ENCODE measurements at places on chromosomes 6 and 20.

DNA sequence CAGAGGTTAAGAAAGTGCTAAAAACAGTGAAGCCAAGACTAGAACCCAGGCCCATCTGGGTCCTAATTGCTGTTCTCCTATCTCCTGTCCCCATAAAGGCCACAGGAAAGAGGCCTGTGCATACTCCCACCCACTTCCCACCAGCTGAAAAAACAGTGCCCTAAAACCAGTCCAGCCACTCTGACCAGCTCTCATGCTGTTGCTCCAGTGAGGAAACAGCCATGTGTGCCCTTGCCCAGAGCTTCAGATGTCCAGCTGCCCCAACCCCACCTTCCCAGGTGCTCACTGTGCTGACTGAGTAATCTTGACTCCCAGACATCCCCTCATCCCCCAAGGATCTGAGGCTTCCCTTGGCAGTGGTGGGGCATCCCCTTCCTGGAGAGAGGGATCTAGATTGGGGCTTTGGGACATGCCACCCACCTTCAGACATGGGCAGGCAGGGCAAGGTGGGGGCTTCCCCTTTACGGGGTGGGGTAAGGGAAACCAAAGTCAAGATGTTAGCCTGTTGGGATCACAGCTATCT is 28.7 kb downstream of the KCNK5 start:
- DNase-seq, result no peak

DNA sequence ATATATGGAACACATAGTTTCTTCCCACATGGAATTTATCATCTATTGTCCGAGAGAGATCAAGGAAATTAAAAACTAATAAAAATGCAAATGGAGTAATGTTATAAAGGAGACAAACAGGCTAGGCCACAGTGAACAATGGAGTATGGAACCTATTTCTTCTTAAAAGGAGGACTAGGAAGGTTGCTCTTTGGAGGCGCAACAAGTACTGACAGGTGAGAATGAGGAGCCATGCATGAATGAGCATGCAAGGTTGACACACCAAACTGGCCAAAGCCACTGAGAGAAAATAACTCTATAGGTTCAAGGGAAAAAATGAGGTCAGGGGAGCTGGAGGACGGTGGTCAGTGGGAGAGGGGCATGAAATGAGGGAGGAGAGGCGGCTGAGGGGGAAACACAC is 40.9 kb downstream of the PSMB1 start:
- DNase-seq, result no peak

GRCh38 chr6:15014958-15015357 is 230.9 kb upstream of the JARID2 start:
- DNase-seq, result no peak

DNA sequence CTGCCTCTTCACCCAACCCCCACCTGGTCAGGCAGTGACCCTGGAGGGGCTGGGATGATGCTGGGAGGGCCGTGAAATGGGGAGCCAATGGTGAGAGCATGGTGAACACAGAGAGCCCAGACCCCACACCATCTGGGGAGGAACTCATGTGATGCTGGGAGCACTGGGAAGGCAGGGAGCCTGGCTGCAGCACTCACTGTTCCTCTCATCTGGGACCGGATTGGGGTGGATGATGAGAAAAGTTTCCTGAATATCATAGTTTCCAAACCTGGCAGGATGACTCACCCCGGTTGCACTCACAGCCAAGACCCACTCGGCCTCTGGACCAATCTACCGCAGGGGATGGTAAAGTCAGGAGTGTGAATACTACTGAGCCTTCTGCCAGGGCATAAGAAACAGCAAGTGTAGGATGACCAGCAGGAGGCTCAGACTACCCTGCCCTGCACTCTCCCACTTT is 21.8 kb downstream of the ULBP1 start:
- no peak for DNase-seq

DNA sequence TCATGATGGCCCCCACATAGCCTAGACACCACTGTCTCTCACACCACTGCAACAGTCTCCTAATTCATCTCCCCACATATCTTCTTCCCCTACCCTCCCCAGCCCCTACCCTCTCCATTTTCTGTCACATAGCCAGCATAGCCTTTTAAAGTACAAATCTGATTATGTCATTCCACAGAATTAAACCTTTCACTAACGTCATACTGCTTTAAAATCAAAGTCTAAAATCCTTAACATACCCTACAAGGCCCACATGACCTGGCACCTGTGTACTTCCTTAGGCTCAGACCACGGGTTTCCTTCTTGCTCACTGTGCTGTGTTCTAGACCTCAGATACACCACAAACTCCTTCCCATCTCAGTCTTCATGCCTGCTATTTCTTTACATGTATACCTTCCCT is 5.9 kb downstream of the OSTM1 start:
- no peak for DNase-seq

DNA sequence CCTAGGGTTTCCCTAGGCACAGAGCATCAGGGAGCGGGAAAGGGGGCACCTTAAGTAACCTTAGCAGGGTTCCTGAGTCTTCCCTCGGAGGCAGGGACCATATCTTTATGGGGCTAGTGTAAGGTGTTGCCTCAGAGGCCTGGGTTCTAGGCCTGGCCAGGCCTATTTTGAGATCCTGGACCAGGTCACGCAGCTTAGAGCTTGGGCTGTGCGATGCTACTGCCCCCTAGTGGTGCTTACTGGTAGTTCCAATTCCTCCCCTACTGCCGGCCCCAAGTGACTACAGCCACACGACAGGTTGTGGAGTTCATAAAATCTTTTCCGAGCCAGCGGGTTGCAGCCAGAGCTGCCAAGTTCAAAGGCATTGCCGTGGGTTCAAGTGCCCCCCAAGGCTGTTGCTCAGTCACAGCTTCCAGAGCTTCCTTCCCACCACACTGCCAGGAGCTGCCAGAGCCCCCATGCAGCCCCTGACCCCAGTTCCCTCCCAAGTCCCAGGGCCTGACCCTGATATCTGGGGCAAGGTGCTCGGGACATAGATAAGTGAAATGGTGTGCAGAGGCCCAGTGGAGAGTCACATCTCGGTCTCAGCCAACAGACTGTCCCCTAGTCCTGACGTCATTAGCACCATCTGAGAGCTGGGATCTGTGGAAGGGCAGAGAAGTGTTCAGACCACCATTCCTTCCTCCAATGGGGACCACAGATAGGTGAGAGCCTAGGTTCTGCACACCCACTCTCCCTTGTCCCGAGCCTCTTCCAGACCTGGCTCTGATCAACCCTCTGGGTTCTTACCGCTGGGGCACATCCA is 3.3 kb downstream of the LRRC73 start:
- peak; percentile 54 for DNase-seq

GRCh38 chr20:63224412-63225081 is 8.6 kb upstream of the YTHDF1 start:
- DNase-seq, result no peak

DNA sequence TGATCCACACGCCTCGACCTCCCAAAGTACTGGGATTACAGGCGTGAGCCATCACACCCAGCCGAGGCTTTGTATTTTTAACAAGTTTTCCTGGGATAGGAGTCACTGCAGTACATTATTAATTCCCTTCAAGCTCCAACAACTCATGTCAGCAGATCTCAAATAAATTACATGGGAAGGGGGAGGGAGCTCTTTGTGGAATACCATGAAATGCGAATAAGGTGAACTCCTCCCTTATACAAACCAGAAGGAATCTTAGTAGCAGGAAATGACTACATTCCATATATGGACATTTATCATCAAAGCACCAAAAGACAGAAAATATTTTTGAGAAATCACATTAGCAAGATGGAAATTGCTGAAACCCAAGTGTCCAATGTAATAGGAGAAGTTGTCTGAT is 2.9 kb downstream of the GSS start:
- no peak for DNase-seq

- no peak for DNase-seq
Measured at GRCh38 chr6:11323666-11324452, 91.4 kb upstream of the NEDD9 start.

- no peak for DNase-seq
Measured at GRCh38 chr6:49322861-49323260, 140.2 kb downstream of the MMUT start.

DNA sequence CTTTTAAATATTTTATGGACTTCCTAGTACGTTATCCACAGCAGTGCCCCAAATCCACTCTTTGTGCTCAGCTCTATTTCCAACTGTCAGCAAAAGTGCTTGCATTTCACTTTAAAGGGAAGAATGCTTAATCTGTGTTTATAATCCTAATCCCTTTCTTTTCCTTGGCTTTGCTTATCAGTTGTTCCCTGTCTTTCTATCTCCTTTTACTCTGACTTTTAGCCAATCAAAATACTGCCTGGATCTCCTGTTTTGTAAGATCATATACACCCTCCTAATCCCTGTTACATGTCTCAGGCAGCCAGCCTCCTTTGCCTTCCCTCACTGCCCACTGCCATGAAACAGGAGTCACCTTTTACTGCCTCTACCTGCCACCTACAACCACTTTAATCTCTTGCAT is 102.9 kb downstream of the AIG1 start:
- no peak for DNase-seq

DNA sequence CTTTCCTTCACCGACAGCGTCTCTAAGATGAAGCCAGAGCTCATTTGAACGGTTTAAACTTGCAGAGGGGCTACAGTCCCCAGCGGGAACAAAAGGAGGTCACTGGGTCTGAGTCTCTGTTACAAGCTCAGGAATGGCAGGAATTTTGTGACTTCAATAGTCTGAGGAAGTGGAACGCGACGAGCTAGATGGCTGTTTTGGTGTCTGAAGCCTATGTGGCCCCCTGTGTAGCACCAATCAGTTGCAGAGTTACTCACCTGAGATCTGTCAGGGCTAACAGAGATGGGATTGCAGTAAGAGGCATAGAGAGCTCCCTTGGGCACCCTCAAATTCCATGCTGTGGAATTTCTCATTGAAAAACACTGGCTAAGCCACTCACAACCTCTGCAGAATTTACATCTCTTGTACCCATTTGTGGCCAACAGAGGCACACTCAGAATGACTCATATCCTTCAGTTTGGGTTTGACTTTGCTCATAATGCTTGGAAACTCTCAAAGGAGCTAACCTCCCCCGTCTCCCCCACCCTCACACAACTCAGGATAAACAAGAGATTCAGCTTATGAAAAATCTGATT is 7.1 kb upstream of the TCP11 start:
- DNase-seq, result no peak

DNA sequence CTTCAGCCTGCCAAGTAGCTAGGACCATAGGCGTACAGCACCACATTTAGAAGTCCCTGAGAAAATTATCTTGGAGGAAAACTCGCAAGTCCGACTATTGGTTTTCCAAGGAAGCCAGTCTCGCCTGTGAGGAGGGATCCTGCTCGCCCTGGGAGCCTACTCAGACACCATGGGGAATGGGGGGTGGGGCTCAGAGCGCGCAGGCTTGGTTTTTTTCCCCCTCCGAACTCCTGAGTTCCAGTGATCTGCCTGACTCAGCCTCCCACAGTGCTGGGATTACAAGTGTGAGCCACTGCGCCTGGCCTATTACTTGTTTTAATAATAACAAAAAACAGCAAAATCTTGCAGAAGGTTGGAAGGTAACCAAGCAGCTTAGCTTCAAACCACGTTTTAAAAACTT is 153.7 kb downstream of the OR2B2 start:
- DNase-seq, result no peak

- DNase-seq, result no peak
Measured at GRCh38 chr6:68778356-68779020, 143.4 kb downstream of the ADGRB3 start.

DNA sequence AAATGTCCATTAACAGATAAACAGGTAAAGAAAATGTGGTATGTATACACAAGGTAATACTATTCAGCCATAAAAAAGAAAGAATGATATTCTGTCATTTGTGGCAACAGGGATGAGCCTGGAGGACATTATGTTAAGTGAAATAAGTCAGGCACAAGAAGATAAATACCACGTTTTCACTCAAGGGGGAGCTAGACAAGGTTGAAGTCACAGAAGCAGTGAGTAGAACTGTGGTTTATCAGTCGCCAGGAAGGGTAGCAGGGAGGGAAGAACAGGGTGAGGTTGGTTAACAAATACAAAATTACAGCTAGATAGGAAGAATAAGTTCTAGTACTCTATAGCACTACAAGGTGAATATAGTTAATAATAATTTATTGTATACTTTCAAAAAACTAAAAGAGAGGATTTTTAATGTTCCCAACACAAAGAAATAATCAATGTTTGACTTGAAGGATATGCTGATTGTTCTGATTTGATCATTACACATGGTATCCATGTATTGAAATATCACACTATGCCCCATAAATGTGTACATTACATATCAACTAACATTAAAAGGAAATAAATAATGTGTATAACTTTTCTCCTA is 21.1 kb downstream of the RTN4IP1 start:
- no peak for DNase-seq

DNA sequence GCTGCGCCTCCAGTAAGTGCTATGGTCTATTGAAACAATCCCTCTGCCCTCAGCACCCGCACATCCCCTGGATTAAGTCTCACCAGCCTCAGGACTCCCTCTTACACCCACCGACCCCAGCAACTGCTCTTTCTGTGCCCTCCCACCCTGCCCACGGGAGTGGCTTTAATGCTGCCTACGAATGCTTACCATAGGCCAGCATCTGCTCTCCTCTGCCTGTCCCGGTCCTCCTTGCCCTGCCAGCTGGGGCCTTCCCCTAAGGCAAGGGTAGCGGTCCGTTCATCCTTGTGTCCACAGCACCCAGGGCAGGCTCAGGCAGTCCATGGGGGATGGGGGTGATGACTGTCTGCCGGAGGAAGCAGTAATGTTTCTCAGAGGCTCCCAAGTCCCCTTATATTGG is 4.1 kb downstream of the EBF4 start:
- no peak for DNase-seq

- DNase-seq, result no peak
Measured at GRCh38 chr6:25777031-25777430, 22.5 kb downstream of the SLC17A4 start.

DNA sequence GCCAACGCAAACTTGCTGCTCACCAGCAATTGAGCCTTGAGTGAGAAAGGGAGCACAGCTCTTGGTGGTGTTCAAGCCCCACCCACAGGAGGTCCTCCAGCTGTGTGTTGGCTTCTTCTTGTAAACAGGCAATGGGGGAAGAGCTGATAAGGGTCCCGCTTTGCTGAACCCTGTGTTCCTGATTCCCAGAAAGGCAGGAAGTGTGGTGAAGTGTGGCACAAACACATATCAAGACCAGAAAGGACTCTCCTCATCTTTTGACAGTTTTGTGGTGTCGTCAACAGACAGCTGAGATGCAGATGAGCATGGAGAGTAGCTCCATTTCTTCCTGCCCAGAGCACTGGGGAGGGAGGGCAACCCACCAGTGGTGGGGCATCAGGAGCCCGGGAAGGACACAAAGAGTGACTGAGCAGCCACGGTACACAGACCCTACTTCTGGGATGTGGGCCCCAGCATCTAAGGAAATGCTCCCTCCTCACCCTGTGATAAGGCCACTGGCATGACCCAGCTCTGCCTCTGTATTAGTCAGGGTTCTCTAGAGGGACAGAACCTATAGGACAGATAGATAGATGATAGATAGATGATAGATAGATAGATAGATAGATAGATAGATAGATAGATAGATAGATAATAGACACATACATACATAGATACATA is 188.9 kb upstream of the TAB2 start:
- no peak for DNase-seq

GRCh38 chr6:37868447-37868825 is 48.9 kb downstream of the ZFAND3 start:
- no peak for DNase-seq

GRCh38 chr6:144360401-144360800 is 75.3 kb downstream of the UTRN start:
- DNase-seq, result no peak

- DNase-seq, result no peak
Measured at GRCh38 chr6:147716434-147716833, 207.9 kb downstream of the SAMD5 start.

Data from stimulated activated CD4-positive, alpha-beta T cell treated with anti-CD3 and anti-CD28 coated beads, Interleukin-12 subunit alpha, Interleukin-12 subunit beta, amount 100 ng/mL, for 24 hours (primary cell).